Activated T-cell treated with anti-CD3 and anti-CD28 coated beads for 24 hours (primary cell): ENCODE measurements at places on chromosomes 12 and 14.

DNA sequence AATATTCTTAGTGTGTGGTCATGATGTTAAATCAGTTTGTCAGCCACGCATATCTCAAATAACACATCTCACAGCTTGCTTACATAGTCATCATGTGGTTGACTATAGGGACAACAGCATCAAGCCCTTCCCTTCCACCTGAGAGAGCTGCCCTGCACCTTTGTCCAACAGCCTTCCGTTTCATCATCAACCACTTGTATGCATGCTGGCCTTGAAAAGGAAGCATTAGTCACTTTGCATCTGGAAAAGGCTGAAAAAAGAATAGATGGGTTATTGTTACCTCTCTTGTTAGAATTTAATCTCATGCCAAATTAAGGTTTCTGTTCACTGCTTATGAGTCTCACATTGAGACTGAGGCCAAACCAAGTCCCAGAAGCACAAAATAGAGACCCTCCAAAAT is 1586.5 kb upstream of the SEL1L start:
- no peak for DNase-seq

GRCh38 chr12:64779354-64779974 is 20.3 kb upstream of the GNS start:
- DNase-seq, result no peak

- DNase-seq, result no peak
These were observed 15.0 kb upstream of the BICD1 start for GRCh38 chr12:32091696-32092095.

- no peak for DNase-seq
These were observed 200.3 kb downstream of the GPHN start for GRCh38 chr14:66708267-66708666.

DNA sequence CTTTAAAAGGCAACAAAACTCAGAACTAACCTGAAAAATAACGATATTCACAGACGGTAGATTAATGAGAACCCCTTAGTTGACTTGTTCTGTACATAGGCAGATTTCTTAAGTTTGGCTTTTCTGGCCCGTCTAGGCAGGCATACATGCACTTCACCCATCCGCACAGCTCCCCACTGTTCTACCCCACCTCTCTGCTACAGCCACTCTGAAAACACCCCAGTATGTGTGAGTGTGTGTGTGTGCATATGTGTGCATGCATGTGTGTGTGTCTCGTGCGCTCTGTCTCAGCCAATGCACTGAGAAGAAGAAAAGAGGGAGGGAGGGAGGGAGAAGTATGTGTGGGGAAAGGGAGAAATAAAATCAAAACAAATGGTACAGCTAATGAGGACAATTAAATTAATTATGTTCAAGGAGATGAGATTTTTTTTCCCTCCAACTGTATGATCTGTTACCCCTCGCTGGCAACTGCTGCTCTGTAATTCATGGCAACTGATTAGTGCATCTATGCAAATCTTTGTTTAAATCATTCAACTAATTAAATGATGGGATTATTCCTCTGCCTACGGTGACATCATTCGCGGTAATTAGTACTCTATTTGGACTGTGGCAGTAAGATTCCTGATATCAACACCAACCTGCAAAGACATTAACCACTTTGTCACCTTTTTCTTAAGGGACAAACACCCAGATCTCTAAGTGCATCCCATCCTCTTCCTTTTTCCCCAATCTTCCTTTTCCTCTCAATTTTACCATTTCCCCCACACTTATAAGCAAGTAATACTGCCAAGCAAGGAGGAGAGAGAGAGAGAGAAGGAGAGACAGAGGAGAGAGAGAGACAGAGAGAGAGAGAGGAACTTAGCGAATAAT is 2.2 kb upstream of the LMO3 start:
- DNase-seq, result no peak

GRCh38 chr12:40580346-40580745 is 111.9 kb upstream of the CNTN1 start:
- no peak for DNase-seq

DNA sequence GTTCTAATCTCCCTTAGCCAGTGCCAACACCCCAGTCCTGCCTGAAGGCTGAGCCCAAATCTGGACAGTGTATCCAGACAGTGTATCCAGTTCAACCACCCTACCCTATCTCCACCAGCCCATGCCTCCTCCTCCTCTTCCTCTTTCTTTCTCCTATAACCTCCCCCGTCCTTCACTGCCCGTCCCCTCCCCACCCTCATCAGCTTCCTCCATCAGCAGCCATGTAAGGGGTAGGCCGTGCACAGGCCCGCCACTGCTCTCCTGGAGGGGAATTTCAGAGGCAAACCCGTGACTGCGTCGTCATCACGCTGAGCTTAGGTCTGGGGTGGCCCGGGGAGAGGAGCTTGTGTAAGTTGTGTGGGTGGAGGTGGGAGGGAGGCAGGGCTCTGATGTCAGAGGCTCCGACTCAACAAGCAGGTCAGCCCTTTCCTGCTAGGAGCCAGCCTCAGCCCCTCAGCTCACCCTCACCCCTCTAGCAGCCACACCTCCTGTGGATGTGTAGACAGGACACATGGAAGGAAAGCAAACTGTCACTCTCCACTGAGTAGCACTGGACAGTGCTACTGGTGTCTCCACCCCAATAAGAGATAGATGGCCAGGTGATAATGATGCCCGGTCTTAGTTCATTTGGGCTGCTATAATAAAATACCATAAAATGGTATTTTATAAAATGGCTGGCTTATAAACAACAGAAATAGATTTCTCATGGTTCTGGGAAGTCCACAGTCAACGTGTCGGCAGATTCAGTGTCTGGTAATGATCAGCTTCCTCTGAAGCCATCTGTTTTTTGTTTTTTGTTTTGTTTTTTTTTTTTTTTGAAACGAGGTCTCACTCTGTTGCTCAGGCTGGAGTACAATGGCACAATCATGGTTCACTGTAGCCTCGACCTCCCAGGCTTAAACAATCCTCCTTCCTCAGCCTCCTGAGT is 50.5 kb downstream of the IRF2BPL start:
- peak; percentile 77 for DNase-seq
